Natural killer cell treated with Interleukin-12 subunit alpha and Interleukin-12 subunit beta and Interleukin-15 and Interleukin-18, amount 100 ng/mL, for 72 hours (primary cell): ENCODE measurements at places on chromosomes 6 and 20. TPM values are rescaled to one million over a fixed set of nuclear protein-coding genes. Genes with fewer than 3 reads are reported as not detected.

DNA sequence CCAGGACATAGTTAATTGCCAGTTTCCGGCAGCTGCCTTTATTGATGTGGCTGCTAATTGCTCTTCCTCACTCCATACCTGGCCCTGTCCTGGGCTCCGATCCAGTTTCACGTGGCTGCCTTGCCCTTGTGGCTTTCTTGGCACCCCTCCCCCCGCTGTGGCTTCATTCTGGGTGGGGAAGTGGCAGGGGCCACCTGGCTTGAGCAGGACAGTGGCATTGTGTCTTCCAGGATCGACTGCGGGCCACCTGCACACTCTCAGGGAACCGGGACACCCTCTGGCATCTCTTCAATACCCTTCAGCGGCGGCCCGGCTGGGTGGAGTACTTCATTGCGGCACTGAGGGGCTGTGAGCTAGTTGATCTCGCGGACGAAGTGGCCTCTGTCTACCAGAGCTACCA lies 10.8 kb downstream of the MAVS start:
- no peak for DNase-seq

GRCh38 chr20:34143951-34144350 lies 31.9 kb upstream of the EIF2S2 start:
- no peak for DNase-seq

DNA sequence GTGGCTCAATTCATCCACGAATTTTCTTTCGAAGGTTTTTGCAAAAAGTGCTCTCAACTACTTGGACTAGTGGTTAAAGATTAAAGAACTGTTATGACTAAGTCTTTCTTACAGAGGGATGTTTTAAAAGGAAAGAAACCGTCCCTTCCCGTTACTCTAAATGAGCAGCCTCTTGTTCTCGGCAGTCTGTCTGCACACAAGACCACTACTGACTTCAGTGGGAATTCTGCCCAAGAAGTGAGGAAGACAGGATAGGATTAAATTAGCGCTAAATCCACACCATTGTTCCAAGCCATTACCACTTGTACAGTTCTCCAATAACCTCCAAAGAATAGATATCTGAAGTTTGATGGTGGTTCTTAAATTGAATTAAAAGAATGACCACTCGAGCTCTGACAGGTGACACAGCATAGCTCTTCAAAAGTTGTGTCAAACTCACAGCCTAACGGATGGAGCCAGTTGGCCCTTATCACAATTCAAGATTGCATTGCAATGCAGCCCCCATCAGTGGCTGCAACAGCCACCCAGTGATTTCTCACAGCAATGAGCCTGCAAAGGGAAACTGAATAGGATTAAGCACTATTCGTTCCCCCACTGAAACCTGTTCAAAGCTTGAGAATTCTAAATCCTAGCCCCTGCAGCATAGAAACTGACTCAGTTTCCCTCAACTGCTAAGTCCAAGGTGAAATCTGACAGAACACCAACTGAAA lies 1.8 kb downstream of the EPB41L2 start:
- DNase-seq, result no peak

The C20orf204 gene
- 6.3 TPM for total RNA-seq
